Activated gamma-delta T cell (primary cell): ENCODE measurements at places on chromosomes 3 and 15.

GRCh38 chr3:51734572-51734907, 27.7 kb downstream of the GRM2 start:
- DNase-seq = no peak

- no peak for DNase-seq
These were observed 7.8 kb upstream of the SUMF1 start for GRCh38 chr3:4474683-4475490.

- no peak for DNase-seq
These were observed 129.8 kb downstream of the ZNF385D start for GRCh38 chr3:21621181-21621651.

- no peak for DNase-seq
These were observed 82.2 kb downstream of the RBMS3 start for GRCh38 chr3:29363110-29363509.

- DNase-seq = no peak
These were observed 316.0 kb downstream of the RORA start for GRCh38 chr15:60912984-60913697.

DNA sequence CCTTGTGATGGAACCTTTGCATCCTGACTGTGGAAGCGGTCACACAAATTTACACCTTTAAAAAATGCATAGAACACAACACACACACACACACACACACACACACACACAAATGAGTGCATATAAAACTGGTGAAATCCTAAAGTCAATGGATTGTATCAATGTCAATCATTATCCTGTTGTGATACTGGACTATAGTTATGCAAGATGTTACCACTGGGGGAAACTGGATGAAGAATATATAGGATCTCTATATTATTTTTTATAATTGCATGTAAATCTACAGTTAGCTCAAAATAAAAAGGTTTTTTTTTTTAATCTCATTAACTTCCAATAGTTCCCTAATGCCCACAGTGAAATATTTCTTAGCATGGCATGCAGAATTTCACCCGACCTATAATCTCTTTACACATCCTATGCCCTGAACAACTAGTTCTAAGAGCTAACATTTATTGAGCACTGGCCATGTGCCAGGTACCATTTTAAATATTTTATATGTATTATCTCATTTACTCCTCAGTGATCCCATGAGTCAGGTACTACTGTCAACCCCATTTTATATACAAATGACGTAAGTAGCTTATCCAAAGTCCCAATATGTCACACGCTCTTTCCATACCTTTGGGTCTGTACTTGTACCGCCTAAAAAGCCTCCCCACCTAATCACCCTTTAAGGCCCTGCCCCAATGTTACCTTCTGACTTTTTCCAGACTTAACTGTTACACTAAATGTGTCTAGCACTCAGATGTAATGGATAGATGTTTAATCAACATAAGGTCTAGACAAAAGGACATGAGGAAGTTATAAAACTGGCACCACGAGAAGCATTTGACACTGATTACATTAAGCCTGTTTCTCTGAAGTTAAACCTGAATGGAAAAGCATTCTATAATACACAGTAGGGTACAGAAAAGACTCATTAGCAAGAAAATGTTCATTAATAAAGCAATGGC, 5.5 kb downstream of the ABCC5 start:
- no peak for DNase-seq

- no peak for DNase-seq
These were observed 80.3 kb upstream of the ABHD17C start for GRCh38 chr15:80614711-80615360.

DNA sequence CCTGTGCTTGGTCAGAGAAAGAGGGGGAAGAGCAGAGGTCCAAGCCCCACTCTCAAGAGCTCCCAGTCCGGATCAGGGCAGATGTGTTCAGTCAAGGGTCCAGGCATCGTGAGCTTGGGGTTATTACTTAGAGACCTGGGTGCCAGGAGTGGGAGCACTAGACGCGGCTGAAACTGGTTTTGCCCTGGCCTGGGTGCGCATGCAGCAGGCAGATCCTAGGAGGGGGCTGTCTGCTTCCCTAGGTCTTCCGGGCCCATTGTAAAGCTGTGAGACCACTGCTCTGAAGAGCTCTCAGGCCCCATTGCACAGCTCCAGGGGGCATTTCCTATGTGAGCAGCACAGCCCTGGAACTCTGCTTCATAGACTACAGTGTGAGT, 204.9 kb upstream of the LINGO1 start:
- no peak for DNase-seq
